ENCODE measurements at places on chromosomes 4 and X.
A peak's percentile ranks its signal among the peaks of the same experiment; 100 is the strongest.

- DNase-seq, result no peak
Measured at GRCh38 chr4:109648266-109648996, 54.8 kb downstream of the CASP6 start.

DNA sequence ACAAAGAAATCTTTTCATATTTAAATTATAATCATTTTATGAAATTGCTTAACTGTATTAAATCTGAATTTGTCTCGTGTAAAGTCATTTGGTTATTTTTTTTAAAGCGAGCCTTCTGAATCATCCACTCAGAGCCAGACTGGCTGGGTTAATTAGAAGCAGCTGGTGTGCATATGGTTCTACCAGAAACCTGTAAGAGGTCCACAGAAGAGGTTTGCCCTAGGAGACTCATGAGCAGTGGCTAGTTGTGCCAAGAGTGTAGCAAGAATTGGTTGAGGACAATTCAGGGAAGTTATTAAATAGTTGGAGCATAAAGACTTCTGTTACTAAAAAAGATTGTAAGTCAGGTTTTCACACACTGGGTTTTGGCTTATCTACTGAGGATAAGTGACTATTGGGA is 267.4 kb downstream of the IL1RAPL2 start:
- DNase-seq, result no peak

GRCh38 chrX:437661-438390 is 51.1 kb upstream of the PPP2R3B start:
- no peak for DNase-seq

- no peak for DNase-seq
Measured at GRCh38 chr4:39729557-39729956, 31.6 kb downstream of the UBE2K start.

GRCh38 chr4:171067422-171067821 is 745.8 kb upstream of the GALNTL6 start:
- no peak for DNase-seq

DNA sequence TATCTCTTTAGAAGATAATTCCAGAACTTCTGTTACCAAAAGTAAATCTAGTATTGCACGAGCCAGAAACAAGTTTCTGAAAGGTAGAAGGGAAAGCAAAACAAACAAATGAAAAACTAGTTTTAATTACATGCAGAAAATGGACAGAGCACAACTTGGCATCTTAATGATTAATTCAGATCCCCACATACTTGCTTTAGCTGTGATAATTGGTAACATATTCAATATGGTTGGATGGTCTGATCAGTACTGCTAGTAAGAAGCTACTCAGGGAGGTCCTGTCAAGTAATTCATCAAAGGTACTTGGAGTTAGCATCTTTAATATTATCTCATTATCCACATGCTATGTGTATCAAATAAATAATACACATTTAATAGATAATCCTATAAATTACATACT is 204.3 kb downstream of the TRAM1L1 start:
- no peak for DNase-seq

- no peak for DNase-seq
Measured at GRCh38 chr4:117987464-117987863, 46.8 kb upstream of the NDST3 start.

DNA sequence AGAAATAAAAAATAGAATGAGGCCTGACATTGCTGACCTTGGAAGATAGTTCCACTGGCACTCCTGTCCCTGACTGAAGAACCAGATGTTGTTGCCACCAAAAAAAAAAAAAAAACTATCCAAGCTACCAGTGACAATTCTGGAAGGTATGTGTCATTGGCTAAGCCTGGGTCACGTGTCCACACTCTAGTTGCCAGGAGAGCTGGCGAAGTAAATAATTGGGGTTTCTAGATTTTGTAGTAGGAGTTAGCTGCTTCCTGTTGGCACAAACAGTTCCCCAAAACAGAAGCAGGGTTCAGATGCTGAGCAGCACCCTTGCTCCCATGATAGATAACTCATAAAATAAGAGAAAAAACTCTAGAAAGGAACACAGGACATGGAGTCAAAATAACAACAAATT is 20.5 kb downstream of the MND1 start:
- DNase-seq, result no peak

DNA sequence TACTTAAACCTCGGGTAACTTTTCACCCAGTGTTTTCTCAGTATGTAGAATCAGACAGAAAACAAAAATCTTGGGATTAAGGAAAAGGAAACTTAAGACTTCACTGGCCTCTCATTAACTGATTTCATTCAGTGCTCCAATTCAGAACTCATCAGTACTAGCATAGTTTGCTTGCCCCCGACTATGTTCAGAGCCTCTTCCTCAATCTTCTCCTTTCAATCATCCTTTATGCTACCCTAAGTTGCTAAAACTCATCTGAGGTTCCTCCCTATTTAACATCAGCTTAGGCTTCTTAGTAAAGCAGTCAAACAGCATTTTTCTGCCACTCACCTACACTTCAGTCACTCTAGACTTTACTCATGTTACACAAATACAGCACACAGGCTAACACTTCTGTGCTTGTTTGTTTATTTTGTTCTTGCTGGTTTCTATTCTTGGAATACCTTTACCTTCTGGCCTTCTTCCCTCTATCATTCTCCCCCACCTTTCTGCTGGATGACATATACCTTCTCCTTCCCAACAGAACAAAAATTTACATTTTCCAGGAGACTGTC is 163.0 kb upstream of the TLL1 start:
- DNase-seq, result no peak

- no peak for DNase-seq
Measured at GRCh38 chrX:20352504-20352903, 85.8 kb upstream of the RPS6KA3 start.

DNA sequence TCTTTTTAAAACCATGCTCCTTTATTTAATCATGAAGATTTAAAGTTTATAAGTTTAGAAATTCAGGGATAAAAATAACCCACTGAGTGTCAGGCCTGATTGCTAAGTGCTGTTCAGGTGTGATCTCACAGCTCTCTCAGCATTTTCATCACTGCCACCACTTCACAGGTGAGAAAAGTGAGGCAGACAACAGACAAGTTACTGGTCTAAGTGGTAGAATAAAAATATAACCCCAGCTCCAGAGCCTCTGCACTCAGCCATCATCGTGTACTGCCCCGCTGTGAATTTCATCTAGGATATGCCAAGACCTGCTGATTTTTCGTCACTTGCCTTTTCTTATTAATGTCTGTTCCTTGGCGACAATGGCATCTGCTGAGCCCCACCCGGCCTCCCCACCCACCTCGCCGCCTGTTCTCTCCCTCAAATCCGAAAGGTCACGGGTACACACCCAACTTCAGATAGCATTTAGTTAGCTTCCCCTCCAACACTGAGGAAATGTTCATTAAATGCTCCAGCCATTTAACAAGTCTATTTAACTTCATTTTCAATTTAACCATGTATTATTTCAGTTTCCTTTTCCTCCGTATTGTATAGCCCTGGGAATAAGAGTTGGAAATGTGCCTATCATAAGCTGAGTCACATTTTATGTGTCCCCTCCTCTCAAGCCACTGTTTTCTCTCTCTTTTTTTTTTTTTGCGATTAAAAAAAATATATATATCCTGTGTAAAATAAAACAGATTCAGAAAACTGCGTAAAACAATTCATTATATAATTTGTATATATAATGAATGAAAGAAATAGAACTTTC is 236.5 kb downstream of the CBR4 start:
- DNase-seq, result no peak

DNA sequence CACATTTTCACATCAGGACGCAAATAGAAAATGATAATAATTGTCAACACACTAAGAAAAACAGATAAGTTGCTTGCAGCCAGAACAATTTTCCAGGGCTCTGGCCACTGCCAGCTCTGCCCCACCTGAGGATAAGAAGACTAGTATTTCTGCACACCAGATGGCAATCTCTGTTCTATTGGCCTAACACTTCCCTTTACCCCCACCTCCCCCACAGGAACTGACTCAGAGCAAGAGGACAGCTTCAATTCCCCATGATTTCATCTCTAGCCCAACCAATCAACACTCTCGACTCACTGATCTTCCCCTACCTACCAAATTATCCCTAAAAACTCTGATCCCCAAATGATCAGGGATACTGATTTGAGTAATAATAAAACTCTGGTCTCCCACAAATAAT is 164.0 kb downstream of the SMARCA1 start:
- DNase-seq, result peak; percentile 14

- DNase-seq, result no peak
Measured at GRCh38 chr4:72546456-72546855, 22.6 kb downstream of the ADAMTS3 start.

DNA sequence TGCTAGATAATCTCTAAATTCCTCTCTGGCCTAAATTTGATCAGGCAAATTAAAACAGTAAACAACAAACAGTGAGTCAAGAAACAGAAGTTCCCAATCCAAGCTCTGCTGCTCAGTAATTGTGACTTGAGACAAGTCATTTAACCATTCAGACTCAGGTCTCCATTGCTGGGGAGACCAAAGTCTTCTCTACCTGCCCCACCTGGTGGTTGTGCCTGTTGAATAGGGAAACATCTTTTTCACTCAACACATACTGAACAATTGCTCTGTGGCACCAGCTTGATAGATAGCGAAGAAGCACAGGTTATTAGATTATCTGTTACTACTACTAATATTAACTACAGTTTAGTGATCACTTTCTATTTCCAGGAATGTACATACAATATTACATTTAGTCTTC is 112.1 kb upstream of the EOLA2 start:
- no peak for DNase-seq

- DNase-seq, result no peak
Measured at GRCh38 chrX:110012818-110013485, 10.0 kb downstream of the TMEM164 start.

Measured in COLO829 (cell line).